ENCODE measurements at places on chromosomes 7 and 10.

- no peak for DNase-seq
Measured at GRCh38 chr7:18756378-18757050, 261.0 kb downstream of the HDAC9 start.

DNA sequence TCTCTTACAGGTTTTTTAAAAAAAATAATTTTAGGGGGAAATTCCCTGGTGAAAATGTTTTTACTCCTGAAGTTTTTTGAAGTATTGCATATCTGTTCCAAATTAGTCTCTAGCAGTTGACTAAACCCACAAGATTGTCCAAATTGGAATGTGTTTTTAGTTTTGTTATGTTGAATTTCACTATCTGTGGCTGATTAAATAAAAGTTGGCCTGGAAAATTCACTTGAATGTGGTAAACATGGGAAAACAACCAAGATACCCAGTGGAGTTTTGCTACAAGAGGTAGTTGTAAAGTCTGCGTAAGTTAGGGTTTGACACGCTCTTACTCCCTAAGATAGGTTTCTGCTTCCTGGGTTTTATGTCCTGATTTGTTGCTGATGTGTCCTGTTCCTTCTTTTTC is 3.3 kb downstream of the TSGA13 start:
- DNase-seq = no peak

DNA sequence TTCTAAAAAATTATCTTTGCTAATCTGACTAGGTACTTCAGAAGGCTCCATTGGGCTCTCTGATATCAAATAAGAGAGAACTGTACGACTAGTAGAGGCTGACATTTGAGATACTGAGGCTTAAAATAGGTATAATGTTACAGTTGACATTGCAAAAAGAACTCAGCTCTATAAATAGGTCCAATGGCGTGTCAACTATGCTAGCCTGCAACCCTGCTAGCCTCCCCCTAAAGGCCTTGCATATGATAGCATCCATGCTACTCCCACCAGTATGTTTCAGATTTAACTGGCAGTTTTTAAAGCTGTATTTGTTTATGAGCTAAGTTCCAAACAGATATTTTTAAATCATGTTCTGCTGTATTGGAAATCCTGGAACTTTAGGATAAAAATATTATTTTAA is at the start of gene PPP1R3A:
PPP1R3A (minus strand) TSS at position 64 of the 400 bp plus-strand sequence; CDS start at position 51, 13 bp downstream.
- DNase-seq = no peak

GRCh38 chr7:142795339-142795863 is 24.6 kb downstream of the PRSS2 start:
- peak; percentile 75 for DNase-seq

DNA sequence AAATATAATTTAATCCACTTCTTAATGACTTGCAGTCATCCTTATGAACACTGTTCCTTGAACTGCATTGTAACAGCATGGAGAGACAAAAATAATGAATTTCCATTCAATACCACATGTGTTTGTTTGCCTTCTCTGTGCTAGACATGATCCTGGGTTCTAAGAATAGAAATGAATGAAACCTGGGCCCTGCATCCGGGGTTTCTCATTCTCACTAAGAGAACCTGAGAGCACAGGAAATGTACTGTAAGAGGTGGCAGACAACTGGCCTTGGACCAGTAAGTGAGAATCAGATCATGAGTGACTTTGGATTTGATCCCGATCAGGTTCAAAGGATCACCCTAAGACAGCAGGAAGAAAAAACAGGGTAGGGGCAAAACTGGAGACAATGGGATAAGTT is 37.2 kb upstream of the CUL1 start:
- DNase-seq = no peak

DNA sequence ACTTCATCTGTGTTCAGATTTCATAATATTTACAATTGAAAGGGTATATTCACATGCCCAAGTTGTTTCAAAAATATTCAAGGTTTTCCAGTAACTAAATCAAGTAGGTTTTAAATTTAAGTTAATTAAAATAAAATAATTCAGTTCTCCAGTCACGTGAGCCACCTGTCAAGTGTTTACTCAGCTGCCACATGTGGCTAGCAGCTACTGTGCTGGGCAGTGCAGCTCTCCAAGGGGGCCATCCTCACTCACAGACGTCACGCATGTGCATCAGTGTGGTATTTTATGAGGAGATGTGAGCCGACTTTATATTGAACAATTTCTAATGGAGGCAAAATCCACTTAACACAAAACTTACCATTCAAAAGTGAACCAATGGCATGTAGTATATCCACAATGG is 69.7 kb upstream of the CAMK2B start:
- DNase-seq = no peak

GRCh38 chr7:116018731-116019130 is 11.8 kb downstream of the TFEC start:
- DNase-seq = no peak
